NCI-H2107 (cell line): ENCODE measurements at places on chromosomes 2 and 18.

DNA sequence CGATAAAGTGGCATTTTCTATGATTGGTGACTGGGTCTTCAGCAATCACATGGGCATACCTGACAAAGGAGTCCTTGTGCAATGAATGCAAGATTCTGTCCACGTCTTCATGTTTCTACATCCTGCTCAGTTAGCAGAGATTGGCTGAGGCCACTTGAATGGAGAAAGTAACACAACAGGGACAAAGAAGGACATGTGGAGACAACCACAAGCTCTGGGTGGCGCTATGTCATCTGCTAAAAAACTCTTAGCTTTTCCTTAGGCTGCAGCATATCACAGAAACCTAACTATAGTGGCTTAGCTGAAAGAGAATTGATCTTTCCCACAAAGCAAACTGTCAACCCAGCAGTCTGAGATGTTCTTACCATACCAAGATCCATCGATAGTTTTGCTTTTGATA is 1109.7 kb downstream of the SOCS6 start:
- DNase-seq, result peak; percentile 46

DNA sequence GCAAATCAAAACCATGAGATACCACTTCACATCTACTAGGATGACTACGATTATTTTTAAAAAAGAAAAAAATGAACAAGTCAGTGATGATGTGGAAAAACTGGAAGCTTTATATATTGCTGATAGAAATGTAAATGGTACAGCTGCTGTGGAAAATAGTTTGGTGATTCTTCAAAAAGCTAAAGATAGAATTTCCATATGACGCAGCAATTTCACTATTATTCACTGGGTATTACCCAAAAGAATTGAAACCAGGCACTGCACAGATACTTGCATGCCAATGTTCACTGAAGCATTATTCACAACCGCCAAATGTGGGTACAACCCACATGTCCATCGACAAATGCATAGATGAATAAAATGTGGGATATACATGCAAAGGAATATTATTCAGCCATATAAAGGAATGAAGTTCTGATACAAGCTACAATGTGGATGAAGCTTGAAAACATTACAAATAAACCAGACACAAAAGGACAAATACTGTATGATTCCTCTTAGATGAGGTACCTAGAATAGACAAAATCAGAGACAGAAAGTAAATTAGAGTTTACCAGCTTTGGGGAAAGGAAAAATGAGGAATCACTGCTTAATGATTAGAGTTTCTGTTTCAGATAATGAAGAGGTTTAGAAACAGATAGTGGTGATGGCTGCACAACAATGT is 11.1 kb downstream of the RTTN start:
- no peak for DNase-seq

- DNase-seq, result no peak
Measured at GRCh38 chr2:175009917-175010621, 4.9 kb upstream of the CHN1 start.

DNA sequence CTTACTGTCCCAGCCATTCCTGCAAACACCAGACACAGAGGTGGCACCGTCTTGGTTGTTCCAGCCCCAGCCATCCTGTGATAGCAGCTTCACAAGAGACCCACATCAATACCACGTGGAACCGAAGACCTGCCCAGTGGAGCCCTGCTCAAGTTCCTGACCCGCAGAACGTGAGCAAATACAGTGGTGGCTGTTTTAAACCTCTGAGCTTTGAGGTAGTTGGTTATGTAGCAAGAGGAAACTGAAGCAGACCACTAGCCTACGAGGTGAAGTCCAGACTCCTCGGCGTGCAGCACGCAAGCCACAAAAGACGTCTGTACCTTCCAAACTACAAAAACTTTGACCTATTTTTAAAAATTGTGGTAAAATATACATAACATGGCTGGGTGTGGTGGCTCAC is 96.1 kb upstream of the ODC1 start:
- no peak for DNase-seq

DNA sequence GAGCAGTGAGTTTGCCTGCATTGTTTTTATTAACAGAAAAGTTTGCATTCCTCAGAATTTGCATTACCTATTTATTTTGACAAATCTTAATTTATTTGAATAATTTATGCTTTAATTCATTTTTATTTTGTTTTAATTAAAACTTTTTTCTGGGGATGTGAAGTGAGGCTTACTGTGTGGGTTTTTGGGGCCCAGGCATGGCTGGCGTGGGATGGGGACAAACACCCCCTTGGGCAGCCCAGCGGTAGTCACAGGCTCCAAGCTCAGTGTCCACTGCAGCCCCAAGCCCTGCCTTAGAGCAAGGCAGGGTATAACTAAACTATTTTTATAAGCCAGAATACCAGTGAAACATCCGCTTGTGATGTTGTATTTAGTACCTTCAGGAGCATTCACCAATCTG is 95.7 kb upstream of the PXDN start:
- DNase-seq, result no peak

- DNase-seq, result no peak
Measured at GRCh38 chr2:37507703-37508102, 163.3 kb downstream of the QPCT start.

DNA sequence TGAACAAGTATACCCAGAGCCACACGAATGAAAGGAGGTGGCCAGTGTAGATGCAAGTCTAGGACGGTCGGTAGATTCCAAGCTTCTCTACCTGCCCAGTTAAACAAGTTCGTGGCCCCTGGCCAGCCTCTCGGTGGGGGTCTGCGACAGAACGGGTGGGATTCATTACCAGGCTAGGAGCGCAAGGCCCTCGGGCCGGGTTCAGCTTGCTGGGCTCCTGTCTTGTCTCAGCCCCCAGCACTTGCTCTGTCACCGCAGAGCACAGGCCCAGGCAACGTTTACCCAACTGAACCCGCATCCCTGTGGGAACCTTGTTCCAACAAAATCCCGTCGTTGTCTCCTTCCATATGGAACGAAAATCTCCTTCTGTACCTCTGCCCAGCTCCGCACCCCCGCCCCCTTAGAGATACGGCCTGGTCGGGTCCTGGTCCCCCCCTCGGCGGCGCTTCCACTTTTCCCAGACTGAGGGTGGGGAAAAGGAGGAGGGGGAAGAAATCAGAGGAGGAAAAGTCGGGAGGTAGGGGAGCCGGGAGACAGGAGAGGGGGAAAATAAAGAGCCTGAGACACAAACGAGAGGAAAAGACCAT is 1.9 kb upstream of the EMX1 start:
- no peak for DNase-seq

DNA sequence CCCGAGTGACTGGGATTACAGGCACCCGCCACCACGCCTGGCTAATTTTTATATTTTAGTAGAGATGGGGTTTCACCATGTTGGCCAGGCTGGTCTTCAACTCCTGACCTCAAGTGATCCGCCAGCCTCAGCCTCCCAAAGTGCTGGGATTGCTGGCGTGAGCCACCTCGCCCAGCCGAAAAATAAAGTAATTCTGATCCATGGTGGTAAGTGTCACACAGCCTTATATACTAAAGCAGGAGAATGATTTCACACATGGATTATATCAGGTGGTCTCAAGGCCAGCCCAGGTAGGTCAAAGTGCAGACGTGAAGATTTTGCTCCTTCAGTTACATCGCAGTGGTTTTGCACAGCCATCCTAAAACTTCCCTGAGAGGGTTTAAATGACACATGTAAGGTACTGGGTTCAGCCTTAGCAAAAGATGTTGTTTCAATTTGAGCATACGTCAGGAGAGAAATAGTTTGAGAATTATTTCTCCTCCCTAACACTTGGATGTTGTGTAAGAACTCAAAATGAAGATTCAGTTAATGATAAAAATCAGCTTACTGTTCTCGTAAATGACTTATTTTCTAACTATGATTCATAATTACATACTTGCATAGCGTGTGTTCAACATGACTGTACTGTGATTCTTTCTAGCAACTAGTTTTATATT is 93.0 kb upstream of the SLC39A10 start:
- no peak for DNase-seq

DNA sequence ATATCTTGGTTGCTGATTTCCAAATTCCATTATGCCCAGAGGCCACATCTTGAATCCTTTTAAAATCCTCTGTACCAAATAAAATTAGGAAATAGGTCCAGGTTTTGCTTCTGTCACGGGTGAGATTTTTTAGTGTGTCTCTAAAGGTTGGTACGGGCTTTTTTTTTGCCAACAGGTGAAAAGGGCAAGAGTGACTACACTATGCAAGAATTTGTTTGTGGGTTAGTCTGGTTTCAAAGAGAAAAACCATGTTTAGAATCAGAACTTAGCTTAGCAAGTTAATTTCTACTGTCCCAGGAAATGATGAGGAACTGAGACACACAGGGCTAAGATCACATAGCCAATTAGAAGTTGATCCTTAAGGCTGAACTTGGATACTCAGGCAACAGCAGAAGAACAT is 41.7 kb downstream of the POLR1A start:
- no peak for DNase-seq

DNA sequence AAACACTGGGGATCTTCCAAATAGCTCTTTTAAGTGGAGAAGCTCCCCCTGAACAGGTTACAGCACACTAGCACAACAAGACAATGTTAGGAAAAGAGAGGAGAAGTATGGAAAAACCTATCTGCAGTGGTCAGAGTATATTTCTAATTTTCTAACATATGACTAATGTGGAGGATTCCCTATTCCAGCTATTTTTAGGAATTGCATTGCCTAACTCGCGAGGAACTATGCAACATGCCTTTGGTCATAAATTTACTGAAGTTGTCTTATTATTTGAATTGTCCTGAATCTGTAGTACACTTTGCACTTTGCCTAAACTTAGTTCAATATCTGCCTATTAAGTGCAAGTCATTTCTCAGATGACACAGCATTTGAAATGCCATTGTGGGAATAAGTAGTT is 381.4 kb downstream of the CCDC85A start:
- no peak for DNase-seq

DNA sequence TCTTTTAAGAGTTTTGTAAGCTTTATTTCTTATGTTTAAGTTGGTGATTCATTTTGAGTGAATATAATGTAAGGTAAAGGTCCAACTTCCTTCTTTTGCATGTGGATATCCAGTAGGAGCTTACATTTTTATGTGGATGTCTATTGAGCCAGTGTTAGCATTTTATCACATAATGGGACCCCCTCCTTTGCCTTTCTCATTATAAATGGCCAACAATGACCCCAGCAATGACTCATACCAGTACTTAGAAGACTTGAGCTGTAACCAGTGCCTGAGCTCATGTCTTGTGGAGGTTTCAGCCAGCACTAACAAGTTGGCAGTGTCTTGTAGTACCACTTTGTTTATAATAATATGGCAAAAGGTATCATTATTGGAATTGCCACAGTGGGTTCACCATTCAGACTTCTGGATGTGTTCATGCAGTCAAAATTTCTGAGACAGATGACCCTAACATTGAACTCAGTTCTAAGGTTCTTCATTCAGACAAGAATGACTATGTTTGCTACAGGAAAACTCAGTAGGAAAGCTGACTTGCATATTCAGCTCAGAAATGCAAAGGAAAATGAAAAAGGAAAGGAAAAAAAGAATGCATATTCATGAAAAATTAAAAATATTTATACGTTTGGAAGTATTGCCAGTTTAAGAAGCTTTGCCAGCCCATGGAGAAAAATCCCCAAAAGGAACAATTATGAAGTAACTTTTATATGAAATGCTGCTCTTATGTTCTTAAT is 41.0 kb downstream of the CDKL4 start:
- DNase-seq, result no peak

DNA sequence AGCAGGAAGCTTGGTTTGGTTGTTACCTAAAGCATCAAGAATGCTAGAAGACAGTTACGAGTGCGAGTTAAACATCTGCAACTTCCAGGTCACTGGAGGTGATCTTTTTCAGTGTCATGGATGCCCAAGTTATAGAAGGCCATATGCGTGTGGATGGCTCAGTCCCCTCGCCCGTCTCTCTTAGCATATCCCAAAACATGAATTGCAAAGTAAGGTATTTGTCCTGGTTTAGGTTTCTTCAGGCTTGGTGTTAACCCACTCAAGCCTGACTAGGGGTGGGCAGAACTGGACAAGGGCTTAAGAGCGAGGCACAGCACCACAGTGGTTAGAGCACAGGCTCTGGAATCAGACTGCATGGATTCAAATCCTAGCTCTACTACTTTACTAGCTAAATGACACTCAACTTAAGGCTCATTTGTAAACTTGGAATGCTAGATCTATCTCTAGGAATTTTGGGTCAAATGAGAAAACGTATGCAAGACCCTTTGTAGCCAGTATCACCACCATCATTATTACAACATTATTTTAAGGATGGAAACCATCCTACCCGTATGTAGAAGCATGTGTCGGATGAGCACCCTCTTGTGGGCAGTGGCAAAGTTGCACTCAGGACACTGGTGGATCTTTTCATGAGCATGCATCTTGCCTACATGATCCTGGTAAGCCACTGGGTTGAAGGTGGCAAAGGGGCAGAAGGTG is 11.2 kb downstream of the ZNF142 start:
- no peak for DNase-seq

- DNase-seq, result no peak
Measured at GRCh38 chr18:58863539-58864145, 1.0 kb upstream of the ZNF532 start.

- no peak for DNase-seq
Measured at GRCh38 chr18:42290318-42291307, 335.6 kb downstream of the PIK3C3 start.

- DNase-seq, result no peak
Measured at GRCh38 chr2:55555977-55556376, 36.5 kb downstream of the CFAP36 start.

- DNase-seq, result no peak
Measured at GRCh38 chr2:223972656-223973102, 15.4 kb downstream of the MRPL44 start.

DNA sequence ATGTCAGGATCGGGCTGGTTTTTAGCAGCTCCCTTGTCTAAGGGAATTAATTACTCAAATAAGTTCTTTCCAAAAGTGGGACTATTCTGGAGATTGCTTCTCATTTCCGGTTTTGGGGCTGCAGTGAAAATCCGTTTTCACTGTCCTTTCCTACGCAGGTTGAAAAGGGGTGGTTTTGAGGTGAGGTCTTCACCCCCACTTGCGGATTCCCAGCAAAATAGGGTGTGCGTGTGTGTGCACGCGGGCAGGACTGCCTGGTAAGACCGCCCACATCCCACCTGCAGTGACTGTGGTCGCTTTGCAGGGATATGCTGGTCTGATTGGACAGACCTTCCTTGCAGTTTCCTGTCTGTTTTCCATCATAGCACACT is 472 bp upstream of the PLEKHM3 start:
- DNase-seq, result no peak
